HL-60 (cell line): ENCODE measurements at places on chromosomes 4 and X.

GRCh38 chr4:133997436-133997835 is 204.2 kb downstream of the PABPC4L start:
- no peak for DNase-seq

DNA sequence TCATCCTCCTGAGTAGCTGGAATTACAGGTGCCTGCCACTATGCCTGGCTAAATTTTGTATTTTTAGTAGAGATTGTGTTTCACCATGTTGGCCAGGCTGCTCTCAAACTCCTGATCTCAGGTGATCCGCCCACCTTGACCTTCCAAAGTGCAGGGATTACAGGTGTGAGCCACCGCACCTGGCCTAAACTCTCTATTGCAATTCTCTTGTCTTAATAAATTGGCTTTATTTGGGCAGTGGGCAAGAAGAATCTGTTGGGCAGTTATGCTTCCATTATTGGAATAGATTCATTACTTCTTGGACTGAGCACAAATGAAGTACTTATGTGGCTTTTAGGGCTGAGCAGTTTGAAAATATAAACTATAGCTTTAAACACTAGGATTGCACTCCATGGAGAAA is 8.2 kb upstream of the GPAT3 start:
- no peak for DNase-seq

GRCh38 chr4:113835005-113835404 is 73.5 kb upstream of the CAMK2D start:
- DNase-seq = no peak

GRCh38 chr4:176726803-176727202 is 65.9 kb downstream of the VEGFC start:
- no peak for DNase-seq

DNA sequence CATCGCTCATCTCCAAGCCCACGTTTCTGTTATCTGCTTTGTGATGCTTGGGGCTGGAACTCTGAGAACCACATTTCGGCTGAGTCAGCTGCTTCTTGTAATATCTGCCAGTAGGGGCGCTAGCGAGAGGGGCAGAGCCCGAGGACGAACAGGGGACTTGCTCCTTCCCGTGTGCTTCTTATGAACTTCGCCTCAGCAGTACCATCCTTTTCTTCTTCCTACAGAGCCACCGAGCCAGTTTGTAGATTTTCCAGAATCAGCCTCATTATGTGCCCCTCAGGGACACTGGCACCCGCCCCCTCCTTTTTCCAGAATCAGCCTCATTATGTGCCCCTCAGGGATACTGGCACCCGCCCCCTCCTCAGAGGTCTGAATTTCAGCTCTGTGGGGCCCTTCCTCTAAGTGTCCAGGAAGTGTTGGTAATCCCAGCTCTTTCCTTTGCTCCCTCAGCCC is 441.7 kb upstream of the RASGEF1B start:
- DNase-seq = peak; percentile 23

DNA sequence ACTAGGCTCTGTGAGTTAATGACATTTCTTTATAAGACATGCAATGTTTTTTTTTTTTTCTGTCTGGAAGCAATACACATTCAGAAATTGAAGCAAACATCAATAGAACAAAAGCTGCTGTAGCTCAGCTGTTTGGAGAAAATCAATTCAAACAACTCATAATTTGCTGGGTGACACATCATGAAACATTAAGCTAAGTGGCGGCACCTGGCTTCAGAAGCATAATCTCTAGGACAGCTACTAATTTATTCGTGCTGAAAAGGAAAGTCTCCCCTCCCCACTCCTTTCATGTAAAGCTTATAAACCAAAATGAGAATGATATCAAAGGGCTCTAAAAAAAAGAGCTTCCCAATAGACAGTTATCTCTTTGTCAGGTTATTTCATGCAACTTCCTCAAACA is 73.9 kb downstream of the LUZP4 start:
- no peak for DNase-seq

GRCh38 chrX:13468096-13468495 is 101.3 kb upstream of the EGFL6 start:
- no peak for DNase-seq

DNA sequence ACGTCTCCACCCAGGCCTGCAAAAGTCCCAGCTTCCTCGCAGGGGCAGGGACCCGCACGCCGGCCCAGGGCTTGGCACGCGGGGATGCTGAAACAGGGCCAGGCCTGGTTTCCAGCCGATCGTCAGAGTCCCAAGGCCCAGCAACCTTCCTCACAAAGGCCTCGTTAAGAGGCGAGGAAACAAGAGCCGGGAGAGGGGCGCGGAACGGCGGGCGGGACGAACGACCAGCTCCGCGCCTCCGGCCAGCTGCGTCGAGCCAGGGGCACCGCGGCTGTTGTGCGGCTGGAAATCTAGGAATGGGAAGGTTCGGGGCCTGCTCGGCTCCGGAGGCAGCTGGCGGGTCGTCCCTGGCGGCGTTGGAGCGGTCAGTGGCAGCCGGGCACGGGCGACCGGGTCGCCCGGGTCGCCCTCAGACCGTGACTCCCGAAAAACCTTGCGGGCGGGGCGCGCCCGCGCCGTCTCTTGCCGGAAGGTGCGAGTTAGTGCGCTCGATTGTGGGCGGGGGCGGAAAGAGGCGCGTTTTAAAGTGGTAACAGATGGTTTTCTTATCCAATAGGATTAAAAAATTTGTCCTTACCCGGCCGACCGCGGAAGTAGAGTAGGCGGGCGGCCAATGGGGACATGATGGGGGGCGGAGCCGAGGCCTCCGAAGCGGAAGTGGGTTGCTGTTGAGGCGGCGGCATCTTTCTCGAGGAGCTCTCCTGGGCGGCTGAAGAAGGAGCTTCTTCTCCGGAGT is at the start of gene RNF4:
Gene RNF4, plus strand, starts transcription at position 651 of the 736 bp plus-strand sequence. CDS start 21,388 bp downstream, outside the sequence.
- DNase-seq = peak; percentile 94

GRCh38 chr4:159279084-159279483 is 176.2 kb downstream of the RAPGEF2 start:
- no peak for DNase-seq

GRCh38 chr4:107468812-107469211 is 251.2 kb downstream of the PAPSS1 start:
- DNase-seq = no peak

DNA sequence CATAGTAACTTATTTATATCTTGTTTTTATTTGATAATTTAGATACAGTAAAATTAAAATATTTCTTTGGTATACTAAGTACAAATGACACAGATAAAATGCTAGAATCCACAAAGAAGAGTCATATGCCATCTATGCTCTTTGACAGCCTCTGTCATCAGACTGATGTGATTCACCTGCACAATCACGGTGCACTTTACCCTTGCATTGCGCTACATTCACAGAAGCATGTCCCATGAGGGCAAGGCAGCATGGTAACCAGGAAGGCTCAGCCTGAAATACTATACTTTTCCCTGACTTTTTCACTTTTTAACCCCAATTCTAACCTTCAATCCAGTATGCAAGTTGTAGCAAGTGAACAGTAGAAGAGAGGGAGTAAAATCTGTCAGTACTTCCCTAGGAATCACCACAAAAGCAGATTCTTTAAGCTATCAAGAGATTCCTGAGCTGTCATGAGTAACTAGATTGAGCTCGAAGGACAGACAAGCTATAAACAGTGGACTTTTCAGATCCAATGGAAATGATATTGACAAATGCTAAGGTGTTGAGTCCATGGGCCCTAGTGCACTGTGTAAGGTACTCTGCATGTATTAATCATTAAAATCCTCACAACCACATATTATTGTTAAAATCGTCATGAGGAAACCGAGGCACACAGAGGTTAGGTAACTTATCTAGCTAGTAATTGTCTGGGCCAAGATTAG is 14.2 kb downstream of the SEC24D start:
- DNase-seq = no peak

GRCh38 chr4:124937993-124938392 is 225.5 kb upstream of the ANKRD50 start:
- no peak for DNase-seq

DNA sequence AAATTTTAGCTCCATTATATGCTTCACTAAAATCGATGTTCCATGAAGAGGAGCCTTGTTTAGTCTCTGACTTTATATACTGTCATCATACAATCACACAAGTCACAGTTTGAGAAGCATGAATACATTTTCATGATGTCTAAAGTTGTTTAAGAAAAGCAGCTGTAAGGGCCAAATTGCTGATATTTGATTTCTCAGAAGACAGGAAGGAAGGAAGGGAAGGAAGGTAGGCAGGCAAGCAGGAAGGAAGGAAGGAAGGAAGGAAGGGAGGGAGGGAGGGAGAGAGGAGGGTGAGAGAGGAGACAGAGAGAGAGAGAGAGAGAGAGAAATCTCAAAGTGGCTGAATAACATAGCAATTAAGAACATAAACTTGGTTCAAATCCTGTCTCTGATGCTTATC is 153.7 kb downstream of the RTL9 start:
- DNase-seq = no peak

- no peak for DNase-seq
These were observed 120.2 kb upstream of the PDE5A start for GRCh38 chr4:119748853-119749252.

GRCh38 chr4:155403886-155404285 is 27.1 kb upstream of the MAP9 start:
- DNase-seq = no peak

DNA sequence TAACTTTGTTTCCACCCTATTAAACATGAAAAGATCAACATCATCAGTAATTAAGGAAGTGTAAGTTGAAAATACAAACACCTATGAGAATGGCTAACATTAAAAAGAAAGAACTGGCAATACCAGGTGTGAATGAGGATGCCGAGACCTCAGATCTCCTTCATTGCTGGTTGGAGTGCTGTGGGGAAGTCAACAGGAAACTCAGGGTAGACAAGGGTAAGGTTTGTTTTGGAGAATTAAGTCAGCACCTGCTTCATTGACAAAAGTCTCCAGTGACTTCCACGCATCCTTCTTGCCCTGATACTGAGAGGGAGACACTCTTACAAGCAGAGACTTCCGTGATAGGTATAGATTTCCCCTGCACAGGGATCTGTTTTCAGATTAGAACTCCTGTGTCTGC is 106.1 kb downstream of the IRF2 start:
- no peak for DNase-seq

DNA sequence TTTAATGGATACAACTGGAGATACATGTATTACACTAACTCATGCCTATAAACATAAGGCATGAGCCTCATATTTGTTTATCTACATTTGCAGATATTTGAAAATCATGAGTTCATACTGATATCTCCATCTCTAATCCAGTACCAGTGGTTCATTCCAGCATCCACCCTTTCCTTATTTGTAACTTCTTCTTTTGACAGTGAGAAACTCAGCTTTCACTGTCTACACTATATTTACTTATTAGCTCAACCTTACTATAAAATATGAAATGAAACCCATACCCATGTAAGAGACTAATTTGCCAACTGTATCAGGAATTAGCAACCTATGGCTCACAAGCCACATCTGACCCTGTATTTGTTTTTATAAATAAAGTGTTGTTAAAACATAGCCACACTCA is 161.9 kb upstream of the GPRIN3 start:
- no peak for DNase-seq

DNA sequence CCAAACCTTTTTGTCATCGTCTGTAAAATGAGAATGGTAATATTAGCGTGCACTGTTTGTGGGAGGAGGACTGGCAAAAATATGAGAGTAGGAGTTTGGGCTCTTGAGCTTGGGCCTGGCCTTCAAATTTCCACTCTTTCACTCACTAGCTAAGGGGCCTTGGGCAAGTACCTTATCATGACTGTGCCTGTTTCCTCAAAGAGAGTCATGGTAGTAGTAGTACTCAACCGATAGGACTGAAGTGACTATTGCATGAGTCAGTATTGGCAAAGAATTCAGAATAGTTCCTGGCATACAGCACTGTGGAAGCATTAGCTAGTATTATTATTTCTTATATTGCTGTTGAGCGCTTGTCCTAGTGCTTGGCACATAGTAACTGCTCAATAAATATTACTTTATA is 16.0 kb upstream of the RBM3 start:
- no peak for DNase-seq

DNA sequence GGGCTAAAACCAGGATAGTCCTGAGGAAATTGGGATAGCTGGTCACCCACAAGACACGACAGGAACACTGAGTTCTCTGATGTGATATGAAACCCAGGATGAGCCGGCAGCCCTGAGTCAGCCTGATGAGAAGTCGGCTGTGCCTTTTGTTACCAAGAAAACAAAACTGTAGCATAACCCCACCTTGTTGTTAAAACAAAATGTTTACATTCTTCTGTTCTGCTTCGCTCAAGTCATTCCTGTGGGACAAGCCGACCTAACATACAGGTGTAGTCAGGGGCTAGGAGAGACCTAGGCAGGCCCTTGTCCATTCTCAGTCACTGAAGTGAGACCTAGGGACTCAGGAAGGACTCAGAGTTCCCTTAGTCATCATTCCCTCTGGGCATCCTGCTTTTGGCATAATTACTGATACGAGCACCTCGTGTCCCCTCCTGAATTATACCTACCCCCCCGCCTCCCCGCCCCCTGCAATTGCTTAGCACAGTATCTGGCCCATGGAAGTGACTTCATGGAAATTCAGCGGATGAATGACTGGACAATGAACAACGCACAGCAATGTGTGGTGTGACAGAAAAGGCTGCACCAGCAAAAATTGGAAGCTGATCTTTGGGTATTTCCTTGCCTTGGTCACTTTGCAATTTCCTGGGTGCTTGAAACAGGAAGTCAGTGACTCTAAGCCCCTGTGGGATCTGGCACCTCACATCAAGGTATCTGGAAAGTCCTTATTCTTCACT is 31.9 kb upstream of the TLR2 start:
- no peak for DNase-seq

GRCh38 chr4:152273343-152273742 is 262.5 kb downstream of the FBXW7 start:
- DNase-seq = no peak

- no peak for DNase-seq
These were observed 7.2 kb upstream of the FAM9C start for GRCh38 chrX:13051529-13052172.

GRCh38 chr4:133594390-133595207 is 445.5 kb downstream of the PCDH10 start:
- DNase-seq = no peak

DNA sequence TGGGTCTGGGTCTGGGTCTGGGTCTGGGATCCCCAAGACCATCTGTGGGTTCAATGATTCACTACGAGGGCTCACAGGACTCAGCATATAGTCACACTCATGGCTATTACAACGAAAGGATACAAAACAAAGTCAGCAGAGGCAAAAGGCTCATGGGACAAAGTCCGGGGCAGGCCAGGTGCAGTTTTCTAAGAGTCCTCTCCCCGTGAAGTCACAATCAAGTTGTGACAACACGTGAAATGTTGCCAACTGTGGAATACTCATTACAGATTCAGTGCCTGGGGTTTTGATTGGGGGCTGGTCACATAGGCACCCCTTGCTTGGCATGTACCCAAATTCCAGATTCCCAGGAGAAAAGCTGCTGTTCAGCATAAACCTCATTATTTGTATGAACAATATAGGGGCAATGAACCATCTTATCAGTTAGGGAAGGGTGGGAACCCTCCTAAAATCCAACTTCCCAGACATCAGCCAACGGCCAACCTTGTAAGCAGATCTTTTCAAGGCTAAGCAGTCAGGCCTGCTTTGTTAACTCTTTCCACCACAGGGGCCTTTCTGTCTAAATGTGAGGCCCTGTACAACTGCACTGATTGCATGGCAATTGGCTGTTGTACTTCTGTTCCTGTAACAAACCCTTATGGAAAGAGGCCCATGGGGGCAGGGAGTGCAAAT is 58.2 kb upstream of the DIPK2B start:
- no peak for DNase-seq

GRCh38 chr4:145933134-145933533 is 5.5 kb downstream of the ZNF827 start:
- no peak for DNase-seq

- DNase-seq = no peak
These were observed at the start of gene GPR78 for GRCh38 chr4:8580321-8581093. GPR78 (plus strand) TSS chr4:8580392; CDS start chr4:8580983, 591 bp downstream.

- no peak for DNase-seq
These were observed 183.0 kb downstream of the PALLD start for GRCh38 chr4:168679819-168680218.
